ENCODE measurements at places on chromosomes 5 and 9.

DNA sequence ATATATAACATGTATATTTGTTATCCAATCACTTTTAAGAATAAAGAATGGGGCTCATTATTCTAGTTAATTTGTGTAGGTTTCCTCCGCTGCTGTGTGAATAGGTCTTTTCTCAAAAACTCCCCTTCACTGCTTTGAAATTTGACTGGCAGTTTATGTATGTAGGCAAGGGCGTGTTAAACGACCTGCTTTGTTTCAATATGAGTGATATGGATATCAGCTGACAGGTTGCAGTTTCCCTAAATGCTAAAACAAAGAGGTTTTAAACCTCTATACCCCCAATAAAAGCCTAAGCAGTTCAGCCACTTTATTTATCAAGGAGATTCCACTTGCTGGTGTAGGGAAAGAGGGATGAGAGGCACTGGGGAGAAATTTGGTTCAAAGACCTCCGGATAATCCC lies 159.6 kb downstream of the TMEM167A start:
- no peak for DNase-seq

- no peak for DNase-seq
Observed at GRCh38 chr5:54363669-54364068, 53.3 kb upstream of the ARL15 start.

DNA sequence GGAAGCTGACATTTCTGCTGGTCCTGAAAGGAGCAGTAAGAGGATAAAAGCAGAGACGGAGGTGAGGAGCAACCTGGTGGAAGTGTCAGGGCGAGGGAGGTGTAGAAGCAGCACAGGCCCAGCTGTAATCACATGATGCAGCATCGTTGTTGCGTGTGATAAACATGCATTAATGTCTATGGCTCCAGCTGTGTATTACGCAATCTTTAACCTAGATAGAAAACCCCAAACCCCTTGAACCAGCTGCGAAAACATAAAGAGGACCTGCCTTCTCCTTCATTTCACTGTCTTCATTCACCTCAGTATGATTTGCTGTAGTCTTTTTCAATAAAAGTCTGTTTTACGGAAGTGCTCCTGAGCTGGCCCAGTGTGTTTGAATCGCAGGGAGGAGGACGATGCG lies 162.9 kb downstream of the NTRK2 start:
- no peak for DNase-seq

- no peak for DNase-seq
Observed at GRCh38 chr5:161857358-161857757, 9.4 kb downstream of the GABRA1 start.

- DNase-seq: no peak
Observed at GRCh38 chr5:59287361-59287760, 606.2 kb downstream of the PDE4D start.

Data from activated naive CD8-positive, alpha-beta T cell treated with anti-CD3 and anti-CD28 coated beads, Interleukin-2, amount 50 U/mL, for 24 hours (primary cell).